ENCODE measurements at places on chromosomes 5 and 9.

DNA sequence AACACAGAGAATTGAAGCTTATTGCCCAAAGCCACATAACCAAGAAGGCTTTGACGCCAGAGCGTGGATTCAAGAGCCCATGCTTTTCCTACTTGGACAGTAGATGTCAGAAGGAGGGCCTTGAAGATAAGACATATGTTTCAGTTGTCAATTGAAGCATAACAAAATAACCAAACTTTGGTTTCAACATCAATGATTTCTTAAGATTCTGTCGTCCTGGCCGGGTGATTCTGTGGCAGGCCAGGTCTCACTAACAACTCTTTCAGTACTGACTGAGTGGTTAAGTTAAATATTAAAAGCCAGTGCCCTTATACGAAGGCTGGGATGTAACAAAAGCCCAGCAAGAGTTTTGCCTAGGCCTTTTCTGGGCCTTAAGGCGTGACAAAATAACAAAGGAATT lies 94.0 kb downstream of the RCL1 start:
- DNase-seq = no peak

GRCh38 chr5:36264202-36264760 lies 22.6 kb upstream of the NADK2 start:
- no peak for DNase-seq

DNA sequence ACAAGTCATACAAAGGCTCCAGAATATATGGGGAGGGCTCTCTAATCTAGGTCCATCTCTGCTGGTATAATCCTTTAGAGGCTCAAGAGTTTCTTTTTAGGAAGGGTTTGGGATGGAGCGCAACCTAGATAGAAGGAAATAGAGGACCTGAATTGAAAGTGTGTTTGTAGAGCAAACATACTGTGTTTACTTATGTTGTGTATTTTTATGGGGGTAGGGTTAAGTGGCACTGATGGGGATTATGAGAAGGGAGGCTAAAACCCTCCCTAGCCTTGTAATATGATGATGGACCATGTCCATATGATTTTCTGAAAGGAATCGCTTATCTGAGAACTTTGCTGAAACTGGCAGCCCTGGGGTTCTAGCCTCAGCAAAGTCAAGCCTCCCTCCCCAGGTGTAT lies 4.4 kb upstream of the ELL2 start:
- no peak for DNase-seq

- peak; percentile 73 for DNase-seq
Observed at GRCh38 chr9:134928436-134929192, 10.9 kb upstream of the FCN1 start.

DNA sequence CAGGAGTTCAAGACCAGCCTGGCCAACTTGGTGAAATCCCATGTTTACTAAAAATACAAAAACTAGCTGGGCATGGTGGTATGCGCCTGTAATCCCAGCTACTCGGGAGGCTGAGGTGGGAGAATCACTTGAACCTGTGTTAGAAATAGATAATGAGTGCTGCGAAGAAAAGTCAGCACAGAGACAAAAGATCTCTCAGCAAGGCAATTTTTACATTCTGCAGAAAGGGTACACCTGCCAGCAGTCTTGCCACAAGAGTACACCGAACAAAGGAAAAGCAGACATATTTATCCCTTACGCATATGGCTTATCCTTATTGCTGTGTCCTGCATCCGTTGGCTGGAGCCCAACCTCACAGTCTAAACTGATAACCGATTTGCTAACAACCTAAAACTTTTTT lies 16.2 kb upstream of the GPBP1 start:
- DNase-seq = no peak

DNA sequence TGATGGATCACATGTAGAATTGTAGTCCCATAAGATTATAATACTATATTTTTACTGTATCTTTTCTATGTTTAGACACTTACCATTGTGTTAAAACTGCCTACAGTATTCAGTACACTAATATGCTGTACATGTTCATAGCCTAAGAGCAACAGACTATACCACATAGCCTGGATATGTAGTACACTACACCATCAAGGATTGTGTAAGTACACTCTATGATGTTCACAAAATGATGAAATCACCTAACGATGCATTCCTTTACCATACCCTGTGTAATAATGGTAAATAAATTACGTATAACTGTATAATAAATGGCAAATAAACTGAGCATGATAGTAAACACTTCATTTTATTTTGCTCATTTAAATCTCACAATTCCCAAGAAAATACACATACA lies 60.3 kb downstream of the RICTOR start:
- no peak for DNase-seq

DNA sequence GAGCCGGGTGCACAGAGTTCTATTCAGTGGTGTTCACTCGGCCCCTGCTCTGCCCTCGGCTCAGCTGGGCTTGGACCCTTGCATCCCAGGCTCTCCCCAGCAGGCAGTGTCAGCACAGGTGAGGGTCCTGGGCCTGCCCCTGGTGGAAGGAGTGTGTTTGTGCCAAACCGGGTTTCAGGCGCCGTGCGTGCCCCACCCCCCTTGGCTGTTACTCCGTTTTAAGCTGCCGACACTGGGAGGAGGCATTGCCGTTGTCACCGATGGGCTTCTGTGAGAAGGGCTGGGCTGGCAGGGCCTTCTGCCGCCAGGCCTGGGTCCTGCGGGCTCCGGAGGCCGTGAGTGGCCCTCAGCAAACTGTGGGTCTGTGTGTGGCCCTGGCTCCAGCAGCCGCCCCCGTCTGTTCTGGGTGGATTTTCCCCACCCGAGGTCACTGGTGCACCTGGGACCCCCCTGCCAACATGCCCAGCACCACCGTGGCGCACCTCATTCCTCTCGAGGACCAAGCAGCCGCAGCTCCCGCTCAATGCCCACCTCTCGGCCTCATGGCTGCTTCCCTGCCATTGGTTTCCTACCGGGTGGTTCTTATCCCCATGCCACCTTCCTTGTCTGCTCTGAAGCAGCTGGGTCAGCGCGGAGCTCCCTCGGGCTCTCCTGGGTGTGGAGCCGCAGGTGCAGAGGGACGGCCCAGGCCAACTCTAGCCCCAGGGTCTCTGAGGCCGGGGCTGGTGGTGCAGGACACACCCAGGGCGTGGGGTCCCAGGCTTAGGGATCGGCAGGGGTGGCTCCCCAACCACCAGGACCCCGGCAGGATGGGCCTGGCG lies 44.3 kb upstream of the EXOC3 start:
- peak; percentile 74 for DNase-seq

- no peak for DNase-seq
Observed at GRCh38 chr9:71863631-71864030, 47.4 kb downstream of the ABHD17B start.

GRCh38 chr9:126678989-126679388 lies 65.3 kb downstream of the LMX1B start:
- DNase-seq = no peak

GRCh38 chr5:114179134-114179533 lies 182.7 kb upstream of the KCNN2 start:
- no peak for DNase-seq

Measured in spleen (tissue), 13 donors.